Right hindlimb (tissue), 1 donor: ENCODE measurements at places on chromosomes 6 and 20.

GRCh38 chr6:125662296-125662695, 87.1 kb upstream of the HEY2 start:
- DNase-seq = no peak

GRCh38 chr20:19354950-19355349, 142.5 kb downstream of the SLC24A3 start:
- DNase-seq = no peak

GRCh38 chr6:46509981-46510510, 18.8 kb upstream of the RCAN2 start:
- DNase-seq = no peak

- no peak for DNase-seq
These were observed 3.2 kb downstream of the DEFB125 start for GRCh38 chr20:90651-91050.

DNA sequence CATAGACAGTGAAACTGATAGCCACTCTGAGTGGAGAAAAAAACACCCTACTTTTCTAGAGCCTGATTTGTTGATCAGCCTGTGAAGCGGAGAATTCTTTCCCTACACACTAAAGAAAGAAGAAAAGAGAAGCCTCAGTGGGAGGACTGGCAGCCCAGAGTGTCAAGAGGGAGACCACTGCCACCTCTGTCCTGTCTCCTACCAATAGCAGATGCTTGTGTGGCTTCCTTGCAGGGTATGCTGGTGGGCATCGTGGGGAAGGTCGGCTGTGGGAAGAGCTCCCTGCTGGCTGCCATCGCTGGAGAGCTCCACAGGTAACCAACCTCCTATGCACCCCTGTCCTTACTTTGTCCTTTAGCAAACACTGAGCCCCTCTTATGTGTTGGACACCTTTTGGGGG, 10.4 kb downstream of the ABCC10 start:
- no peak for DNase-seq

DNA sequence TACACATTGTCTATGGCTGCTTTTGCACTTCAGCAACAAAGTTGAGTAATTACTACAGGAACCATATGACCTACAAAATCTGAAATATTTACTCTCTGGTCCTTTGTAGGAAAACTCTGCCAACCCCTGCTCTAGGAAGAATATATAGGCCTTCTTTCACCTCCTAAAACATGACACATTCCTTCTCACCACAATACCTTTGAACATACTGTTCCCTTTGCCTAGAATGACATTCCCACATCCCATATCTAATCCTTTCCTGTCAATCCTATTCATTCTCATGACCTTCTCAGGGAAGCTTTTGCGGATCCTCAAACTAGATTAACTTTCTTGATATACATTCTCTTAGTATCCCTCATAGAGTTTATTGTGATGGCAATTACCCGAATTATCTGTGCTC, 18.0 kb upstream of the NCOA6 start:
- no peak for DNase-seq

DNA sequence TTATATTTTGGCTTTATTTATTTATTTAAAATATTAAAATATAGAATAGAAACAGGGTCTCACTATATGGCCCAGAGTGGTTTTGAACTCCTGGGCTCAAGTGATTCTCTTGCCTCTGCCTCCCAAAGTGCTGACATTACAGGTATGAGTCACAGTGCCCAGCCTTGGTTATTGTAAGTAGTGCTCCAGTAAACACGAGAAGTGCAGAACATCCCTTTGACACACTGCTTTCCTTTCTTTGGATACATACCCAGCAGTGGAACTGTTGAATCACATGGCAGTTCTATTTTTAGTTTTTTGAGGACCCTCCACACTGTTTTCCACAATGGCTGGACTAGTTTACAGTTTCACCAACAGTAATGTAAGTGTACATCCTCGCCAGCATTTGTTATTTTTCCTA, 203.9 kb downstream of the PHF3 start:
- no peak for DNase-seq
